ENCODE measurements at places on chromosomes 5 and 9.

DNA sequence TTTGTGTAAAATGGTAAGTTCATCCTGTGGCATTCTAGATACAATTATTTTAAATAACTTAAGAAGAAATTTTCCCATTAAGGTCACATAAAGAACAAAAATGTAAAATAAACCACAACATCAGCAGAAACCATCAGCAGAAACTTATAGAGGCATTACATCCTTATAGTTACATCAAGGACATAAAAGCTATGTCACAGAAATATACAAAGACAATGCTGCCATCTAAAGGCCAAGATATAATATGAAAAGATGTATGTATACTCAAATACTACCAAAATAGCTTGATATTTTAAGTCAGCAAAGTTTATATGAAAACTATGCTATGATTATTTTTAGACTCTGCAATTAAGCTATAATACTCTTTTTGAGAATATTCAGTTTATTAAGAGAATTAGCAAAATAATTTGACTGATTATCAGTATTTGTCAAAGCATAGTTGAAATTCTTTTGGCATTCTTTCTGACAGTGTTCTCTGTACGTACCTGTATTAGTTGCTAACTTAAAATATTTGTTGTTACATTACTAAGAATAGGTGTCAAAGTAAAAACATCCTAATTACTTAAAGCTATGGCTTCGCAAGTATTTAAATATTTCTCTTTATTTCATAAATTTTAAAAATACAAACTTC, 36.2 kb downstream of the FBXL17 start:
- no peak for DNase-seq

DNA sequence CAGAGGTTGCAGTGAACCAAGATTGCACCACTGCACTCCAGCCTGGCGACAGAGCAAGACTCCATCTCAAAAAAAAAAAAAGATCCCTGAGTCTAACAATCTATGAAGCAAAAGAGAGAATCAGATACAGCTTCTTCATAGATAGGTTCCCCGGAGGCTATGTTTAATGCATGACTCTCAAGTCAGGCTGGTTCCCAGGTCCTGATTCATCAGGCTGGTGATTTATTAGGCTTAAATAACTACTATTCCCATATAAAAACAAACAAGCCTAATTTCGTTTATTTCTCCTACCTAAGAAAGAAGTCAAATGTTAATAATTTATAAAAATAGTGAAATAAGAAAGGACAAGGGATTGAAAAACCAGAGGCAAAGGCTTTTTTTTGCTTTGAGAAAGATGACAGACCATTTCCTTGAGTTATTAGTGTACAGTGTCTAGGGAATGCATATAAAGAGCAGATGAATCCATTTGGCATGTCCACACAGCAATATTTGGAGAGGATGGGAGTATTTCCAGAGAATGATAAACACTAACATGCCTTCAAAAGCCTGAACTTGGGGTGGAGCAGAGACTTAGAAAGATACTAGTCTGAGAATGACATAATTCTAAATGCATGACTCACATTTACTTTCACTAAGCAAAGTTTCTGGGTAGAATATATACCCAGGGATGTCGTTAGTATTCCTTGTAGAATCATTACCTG, 115.3 kb downstream of the NREP start:
- DNase-seq, result no peak

DNA sequence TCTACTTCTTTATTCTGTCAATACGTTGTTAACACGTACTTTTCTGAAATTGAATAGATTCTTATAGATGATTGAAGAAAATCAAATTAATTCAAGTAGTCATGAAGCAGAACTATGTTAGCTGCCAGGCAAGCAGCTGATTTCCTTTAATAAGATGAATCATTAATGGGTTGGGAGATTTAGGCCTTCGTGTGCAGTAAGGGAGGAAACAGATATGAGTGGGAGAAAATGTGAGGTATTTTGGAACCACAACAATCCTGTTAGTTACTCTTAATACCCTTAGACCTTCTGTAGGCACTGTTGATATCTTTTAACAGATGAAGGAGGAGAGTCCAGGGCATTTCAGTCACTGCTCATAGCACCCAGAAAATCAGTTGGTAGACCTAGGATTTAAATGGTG, 121.0 kb downstream of the AOPEP start:
- DNase-seq, result no peak

GRCh38 chr5:105617436-105618215, 2053.1 kb downstream of the EFNA5 start:
- no peak for DNase-seq

DNA sequence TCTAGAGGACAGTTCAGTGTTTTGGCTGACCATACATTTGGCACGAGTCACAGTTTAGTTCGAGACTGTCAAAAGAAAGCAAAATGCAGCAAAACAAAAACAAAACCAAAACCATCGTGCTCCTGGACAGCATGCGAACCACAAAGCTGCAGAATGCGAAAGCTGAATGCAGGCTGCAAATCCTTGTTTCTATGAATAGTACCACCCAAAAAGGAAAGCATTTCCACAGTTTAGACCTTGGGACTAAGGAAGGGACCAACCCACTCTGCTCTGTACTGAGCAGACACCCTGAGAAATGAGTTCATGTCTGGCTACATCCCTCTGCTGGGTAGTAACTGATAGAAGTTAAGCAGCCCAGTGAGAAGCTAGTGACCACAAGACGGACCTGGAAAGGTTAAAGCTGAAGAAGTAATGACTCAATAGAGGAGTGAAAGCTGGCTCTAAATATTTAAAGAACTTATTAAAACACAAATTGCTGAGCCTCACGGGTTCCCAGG, 3.9 kb downstream of the GCNT4 start:
- no peak for DNase-seq

- DNase-seq, result no peak
Measured at GRCh38 chr5:24188216-24188925, 456.4 kb downstream of the CDH10 start.

DNA sequence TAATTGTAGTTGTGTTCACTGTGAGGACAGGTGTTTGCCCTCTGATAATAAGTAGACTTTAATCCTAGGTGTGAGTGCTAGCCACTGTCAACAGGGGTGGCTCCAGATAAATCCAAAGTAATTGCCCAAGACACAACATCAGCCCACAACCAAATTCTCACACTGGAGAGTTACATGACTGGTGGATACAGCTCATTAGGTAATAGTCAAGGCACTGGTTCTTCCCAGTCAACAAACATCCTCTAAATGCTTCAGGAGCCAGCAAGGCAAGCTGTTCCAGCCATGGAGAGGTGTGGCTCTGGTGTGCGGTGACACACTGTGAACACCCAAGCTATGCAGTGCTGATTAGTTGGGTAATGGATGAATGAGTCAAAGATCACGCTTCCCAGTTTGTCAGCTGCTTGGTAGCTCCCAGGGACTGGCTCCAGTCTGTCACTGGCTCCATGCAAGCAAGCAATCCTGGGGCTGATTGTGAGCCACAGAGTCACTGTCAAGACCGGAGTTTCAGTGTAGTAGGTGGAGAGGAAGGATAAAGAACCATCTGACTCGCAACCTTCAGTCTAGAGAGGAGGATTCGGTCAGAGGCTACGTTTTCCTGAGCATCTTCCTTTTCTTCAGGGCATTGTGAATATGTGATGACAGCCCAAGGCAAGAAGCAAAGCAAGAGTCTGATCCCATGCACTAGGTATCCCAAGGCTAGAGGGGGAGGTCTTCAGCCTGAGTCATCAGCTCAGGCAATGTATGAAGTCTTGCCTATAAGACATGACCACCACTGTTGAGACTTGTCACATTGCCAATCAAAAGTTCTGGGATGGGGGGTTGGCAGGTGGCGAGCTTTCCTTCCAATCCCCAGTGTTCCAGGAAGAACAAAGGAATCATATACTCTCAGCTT, 63.1 kb downstream of the UGCG start:
- no peak for DNase-seq

DNA sequence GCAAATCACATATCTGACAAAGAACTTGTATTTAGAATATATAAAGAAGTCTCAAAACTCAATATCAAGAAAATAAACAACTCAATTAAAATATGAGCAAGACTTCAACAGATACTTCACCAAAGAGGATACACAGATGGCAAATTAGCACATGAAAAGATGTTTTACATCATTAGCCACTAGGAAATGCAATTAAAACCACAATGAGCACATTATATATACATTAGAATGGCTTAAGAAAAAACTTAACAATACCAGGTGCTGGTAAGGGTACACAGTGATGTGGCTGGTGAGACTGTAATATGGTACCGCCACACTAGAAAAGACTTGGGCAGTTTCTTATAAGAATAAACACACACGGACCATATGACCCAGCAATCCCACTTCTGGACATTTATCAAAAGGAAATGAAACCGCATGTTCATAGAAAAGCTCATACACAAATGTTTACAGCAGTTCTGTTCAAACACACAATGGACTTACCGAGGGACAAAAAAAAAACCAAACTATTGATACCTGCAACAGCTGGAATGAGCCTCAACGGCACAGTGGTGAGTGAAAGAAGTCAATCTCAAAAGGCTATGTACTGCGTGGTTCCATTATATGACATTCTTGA, 27.6 kb downstream of the SEMA4D start:
- no peak for DNase-seq

- DNase-seq, result no peak
Measured at GRCh38 chr9:103372828-103373227, 377.7 kb downstream of the CYLC2 start.

DNA sequence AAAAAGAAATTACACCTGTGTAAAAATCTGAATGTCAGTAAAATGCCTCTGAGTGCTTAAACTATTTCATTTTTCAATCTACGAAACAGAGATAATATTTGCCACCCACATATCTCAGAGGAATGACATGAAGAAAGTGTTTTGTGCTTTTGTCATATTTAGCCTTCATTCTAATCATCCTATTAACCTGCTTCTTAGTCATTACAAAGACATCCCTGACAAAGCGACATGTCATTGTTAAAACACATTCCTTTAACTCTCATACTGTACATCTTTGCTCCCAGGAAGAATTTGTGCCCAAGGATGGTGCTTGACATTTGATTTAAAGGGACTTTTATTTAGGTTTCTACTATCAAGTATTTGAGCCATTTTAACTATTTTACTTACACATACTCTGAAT, 275.9 kb downstream of the DMRTA1 start:
- DNase-seq, result no peak

- DNase-seq, result no peak
Measured at GRCh38 chr5:151173711-151174611, 16.4 kb upstream of the ANXA6 start.

DNA sequence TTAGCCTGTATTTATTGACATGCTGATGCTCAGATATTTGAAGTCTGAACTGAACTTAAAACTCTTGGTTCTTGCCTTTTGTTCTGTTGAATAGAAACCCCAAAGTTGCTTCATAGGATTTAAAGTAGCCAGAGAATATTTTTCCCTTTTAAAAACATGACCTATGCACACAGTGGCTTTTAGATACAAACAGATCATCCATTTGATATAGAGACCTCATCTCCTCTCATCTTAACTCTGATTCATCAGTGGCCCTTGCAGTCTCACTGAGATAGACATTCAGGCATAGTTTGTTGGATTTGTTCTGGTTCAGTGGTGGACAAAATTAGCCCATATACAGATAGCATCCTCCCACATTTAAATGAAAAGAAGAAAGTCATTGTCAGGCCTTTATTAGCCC, 43.5 kb upstream of the PJA2 start:
- DNase-seq, result no peak

DNA sequence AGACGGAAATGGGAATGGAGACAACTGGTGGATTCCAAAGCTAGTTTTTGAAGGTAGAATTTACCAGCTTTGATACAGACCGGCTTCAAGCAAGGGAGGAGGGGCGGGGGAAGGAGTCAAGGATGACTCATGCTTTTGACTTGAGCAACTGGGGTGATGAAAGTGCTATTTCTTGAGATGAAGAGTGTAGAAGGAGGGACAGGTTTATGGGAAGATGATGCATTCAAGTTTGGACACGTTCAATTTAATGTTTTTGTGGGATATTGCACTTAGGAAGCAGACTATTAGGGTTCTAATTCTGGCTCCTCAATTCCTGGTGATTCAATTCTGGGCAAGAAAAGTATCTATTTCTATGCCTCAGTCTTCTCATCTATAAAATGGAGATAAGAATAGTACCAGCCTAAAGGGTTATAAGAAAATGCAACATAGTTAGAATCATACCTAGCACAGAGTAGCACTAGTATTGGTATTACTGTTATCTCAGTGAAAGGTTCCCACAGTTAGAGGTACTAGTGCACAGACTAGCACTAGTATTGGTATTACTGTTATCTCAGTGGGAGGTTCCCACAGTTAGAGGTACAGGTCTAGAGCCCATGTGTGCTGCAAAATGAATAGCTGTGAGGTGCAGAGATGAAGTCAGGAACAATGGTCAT, 4.6 kb downstream of the NIPAL4 start:
- DNase-seq, result no peak

GRCh38 chr9:107175041-107175440, 108.0 kb upstream of the RAD23B start:
- DNase-seq, result no peak

DNA sequence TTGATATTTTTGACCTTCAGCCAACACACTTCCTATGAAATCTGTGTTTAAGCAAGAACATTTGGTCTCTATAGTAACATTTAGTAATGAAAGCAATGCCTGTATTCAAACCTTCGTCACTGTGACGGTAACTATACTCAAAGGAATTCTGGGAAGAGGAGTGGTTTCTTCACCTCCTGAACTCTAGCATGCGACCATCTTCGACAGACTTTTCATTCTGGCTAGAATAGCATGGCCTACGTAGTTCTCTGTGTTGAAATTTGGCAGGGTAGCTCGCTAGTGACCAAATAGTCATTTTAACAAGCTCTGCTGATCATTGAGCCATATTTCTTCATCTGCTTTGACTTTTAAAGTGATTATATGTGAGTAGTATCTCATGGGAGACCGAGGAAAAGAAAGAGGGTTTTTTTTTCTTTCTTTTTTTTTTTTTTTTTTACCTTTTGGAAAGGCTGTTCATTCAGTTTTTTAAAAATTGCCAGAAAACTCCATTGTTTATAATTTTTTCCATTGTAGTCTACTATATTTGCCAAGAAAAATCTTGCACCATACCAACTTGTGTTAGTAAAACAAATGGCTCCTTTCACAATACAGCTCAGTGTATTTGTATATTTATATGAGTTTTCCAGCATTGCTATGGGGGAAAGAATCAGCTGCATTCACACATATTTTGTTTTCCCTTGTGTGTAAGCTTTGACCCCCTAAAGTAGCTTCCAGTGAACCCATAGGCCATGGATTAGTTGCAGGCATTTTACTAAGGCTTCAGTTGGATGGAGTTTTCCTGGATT, 166.8 kb downstream of the NNT start:
- no peak for DNase-seq

GRCh38 chr5:22892441-22892840, 39.3 kb upstream of the CDH12 start:
- DNase-seq, result no peak

GRCh38 chr5:150301901-150302300, 804 bp downstream of the ARSI start:
- DNase-seq, result no peak

DNA sequence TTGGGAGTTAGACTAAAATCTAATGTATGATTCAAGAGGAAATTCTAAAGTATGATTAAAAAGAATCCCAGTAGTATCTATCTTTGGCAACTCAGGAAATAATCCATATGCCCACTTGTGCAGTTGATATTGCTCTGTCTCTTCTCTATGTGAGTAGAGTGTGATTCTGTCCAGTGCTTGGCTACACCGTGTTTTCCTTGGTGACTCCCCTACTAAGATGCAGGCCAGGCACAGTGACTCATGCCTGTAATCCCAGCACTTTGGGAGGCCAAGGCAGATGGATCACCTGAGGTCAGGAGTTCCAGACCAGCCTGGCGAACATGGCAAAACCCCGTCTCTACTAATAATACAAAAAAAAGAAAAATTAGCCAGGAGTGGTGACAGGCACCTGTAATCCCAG, 495.4 kb downstream of the MAT2B start:
- DNase-seq, result no peak
